ENCODE measurements at places on chromosomes 5 and 9. TPM values are rescaled to one million over a fixed set of nuclear protein-coding genes. Genes with fewer than 3 reads are reported as not detected.

Gene TMEM174
- not detected for total RNA-seq

Gene SAXO1
- not detected for total RNA-seq

GRCh38 chr5:57082441-57083067 is 91.3 kb upstream of the GPBP1 start:
- no peak for DNase-seq

Gene FBP2
- total RNA-seq, result not detected

Gene SLC6A19
- total RNA-seq, result not detected

Gene PCDH12
- total RNA-seq, result 67.3 TPM

Gene ITGA1
- 61.0 TPM for total RNA-seq

Gene MEIKIN
- not detected for total RNA-seq

- no peak for DNase-seq
Observed at GRCh38 chr5:154642499-154643245, 112.5 kb upstream of the LARP1 start.

GRCh38 chr9:121439711-121440664 is 59.7 kb downstream of the GGTA1 start:
- no peak for DNase-seq

DNA sequence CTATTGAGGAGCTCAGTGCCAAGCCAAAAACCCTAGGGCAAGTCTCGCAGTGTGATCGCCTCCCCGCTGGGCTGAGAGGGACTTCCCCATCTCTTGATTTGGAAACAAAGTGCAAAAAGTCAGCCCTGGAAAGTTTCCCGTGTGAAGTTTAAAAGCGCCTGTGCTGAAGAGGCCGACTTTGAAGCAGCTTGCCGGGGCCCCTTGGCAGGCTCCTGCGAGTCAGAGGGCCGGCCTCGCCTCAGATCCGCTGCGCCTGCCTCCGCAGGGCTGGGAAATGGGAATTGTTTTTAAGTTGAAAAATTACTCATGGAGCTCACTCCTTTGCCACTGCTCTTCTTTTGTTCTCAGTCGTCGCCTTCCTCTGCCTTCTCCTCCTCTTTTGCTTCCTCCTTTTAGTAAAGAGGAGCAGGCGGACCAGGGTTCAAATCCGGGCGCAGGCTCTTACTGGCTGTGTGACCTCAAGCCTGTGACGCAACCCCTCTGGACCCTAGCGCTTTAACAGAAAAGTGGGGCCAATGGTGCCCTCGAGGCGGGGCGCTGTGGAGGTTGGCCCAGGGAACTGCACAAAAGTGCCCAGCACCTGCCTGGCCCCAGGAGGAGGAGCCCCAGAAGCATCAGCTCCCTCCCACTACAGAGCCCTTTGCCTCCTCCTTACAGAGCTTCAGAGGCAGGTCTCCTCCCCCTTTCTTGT is 14.7 kb upstream of the LHX2 start:
- DNase-seq, result no peak

Gene SPEF2
- 0.82 TPM for total RNA-seq

All from glomerular endothelial cell (primary cell).